ENCODE measurements at places on chromosomes 3 and 15. TPM values are rescaled to one million over a fixed set of nuclear protein-coding genes. Genes with fewer than 3 reads are reported as not detected.

The GABRR3 gene
- total RNA-seq = not detected

The PEX11A gene
- 4.0 TPM for total RNA-seq

DNA sequence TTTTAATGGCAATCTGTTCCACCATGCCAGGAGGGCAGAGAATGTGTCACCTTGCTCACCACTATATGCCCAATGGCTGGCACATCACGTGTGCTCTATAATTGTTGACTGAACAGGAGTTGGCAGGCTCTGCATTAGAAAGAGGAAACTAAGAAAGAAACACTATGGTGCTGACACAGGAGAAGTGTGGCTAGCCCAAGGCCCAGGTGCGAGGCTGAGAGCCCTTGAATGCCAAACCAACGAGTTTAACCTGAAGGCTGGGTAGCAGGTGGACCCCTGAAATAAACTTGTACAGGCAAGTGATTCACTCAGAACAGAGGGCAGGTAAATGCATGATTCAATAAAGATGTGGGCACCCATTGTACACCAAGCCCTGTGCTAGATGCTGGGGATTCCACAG is 2.4 kb downstream of the CHCHD4 start:
- DNase-seq = no peak

GRCh38 chr3:115399750-115400149 is 223.6 kb upstream of the GAP43 start:
- DNase-seq = no peak

DNA sequence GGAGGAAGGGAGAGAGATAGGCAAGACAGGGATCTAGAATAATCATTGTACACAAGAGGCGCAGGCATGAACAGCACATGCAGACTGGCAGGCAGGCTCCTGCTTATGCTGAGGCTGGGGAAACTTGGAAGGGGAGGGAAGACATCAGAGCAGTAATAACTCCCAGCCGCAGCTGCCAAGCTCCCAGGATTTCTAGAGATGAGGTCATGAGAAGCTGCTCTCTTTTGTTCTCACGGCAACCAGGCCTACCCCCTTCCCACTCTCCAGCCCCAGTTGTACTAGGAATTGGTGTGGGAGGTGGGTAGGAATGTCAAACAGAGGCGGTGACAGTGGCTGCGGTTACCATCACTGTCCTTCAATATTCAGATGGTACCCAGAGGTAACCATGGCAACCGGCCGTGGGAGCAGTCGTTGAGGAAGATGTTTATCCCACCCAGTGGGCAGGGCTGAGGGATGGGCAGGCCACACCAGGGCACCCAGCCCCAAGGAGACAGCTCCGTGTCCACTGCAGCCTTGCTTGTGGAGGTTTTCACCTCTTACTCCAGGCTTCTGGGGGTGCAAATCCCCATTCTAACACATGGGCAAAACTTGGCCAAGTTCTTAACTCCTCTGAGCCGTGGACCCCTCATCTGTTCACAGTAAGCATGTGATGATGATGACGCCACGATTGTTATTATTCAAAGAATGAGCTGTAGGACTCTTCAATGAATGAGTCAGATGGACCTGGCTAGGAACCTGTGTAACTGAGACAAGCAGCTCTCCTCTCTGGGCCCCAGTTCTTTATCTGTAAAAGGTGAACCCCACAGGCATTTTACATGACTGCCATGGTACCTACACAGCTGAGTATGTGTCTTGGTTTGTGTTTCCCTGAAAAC is 360.8 kb upstream of the PROK2 start:
- no peak for DNase-seq

The HOMER2 gene
- total RNA-seq = 56.4 TPM

GRCh38 chr3:156739976-156740375 is 65.6 kb downstream of the TIPARP start:
- no peak for DNase-seq

Data from kidney epithelial cell (primary cell).